ENCODE measurements at places on chromosomes 3 and 15. TPM values are rescaled to one million over a fixed set of nuclear protein-coding genes. Genes with fewer than 3 reads are reported as not detected.

The LRTM1 gene
- total RNA-seq = not detected

The NR1I2 gene
- total RNA-seq = under 0.01 TPM

The SCN11A gene
- total RNA-seq = under 0.01 TPM

The ALDH1A2 gene
- 0.85 TPM for total RNA-seq

The ULK4 gene
- total RNA-seq = 6.9 TPM
